ENCODE measurements at places on chromosomes 16 and 17.

DNA sequence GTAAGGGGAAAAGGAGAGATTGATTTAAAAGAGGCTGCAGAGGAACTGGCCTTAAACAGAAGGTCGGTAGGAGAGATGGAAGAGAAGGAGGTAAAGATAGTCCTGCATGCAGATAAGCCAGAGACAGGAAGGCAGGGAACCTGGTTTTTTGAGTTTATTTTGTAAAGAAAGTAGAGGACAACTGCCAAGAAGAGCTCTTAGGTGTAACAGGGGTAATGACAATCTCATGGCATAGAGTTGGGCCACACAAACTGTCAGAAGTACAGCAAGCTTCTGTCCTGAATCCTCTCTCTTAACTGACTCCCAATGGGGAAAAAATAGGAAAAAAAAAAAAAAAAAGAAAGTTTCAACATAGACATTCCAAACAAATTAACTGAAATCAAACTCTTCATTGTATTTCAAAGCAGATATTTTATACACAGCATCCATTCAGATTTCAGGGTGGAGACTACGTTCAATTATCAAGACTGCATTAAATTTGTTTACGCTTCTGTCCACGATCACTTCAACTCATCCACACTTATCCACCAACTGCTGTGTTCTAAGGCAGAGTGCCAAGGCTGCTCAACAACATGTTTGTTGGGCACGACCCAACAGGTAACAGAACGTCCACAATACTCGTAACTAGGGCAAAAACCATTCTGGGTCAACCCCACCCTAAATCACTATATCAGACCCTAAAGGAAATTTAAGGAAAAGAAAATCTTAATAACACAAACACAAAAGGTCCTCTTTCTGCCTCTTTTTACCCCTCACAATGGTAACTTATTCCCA lies 34.9 kb downstream of the USP31 start:
- no peak for DNase-seq

- DNase-seq = peak; percentile 78
Measured at GRCh38 chr16:72877374-72878028, 170.4 kb downstream of the ZFHX3 start.

DNA sequence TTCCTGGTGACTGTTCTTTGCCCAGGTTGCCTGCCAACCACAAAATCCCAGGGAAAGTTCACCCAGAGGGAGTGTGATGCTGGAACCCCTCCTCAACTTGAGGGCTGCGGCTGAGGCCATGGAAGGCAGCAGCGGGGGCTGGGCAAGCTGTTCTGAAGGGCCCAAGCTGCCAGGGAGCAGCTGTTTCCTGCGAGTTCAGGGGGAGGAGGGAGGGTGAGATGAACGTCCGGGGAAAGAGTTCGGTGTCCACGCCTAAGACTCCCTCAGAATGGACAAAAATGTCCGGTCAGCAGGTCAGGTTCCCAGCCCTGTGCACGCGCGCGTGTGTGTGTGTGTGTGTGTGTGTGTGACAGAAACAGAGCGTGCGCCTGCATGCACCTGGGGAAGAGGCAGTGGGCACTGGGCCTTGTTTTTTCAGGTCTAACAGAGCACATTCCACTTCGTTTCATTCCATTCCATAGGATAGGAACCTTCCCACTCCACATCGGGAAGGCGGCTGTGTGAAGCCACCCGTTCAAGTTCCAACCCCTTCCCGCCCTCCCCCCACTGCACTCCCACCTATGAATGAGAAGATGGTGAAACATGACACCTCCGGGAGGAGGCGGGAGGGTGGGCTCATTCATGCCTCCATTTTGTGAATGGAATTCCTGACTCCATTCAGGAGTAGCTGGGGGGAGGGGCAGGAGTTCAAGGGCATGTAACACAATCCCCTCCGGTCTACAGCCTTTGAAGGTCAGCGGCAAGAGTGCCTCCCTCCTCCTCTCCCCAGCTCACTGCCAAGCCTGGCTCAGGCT lies 15.7 kb downstream of the ETV4 start:
- no peak for DNase-seq

GRCh38 chr17:36512641-36513040 lies 22.0 kb downstream of the MYO19 start:
- no peak for DNase-seq

DNA sequence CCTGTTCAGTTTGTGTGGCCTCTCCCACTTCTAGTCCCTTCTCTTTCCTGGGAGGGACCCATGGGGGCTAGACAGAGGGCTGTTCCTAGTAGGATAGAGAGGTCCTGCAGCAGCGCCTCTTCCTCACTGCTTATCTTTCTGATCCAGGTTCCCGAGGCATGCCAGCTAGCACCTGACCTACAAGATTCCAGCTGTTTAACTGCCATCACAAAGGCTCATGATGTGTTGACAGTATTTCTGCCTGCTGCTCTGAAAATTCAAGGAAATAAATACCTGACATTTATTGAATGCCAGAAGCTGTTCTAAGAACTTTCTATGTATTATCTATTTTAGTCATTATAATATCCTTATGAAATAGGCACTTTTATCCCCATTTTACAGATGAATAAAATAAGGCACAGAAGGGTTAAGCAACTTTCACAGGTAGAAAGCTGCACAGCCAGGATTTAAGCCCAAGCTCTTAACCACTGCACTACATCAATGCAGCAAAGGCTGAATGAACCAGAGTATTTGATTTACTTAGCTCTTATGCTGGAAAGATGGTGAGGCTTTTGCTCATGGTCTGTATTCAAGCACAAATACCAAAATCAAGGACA lies 38.8 kb downstream of the HEATR6 start:
- DNase-seq = no peak

DNA sequence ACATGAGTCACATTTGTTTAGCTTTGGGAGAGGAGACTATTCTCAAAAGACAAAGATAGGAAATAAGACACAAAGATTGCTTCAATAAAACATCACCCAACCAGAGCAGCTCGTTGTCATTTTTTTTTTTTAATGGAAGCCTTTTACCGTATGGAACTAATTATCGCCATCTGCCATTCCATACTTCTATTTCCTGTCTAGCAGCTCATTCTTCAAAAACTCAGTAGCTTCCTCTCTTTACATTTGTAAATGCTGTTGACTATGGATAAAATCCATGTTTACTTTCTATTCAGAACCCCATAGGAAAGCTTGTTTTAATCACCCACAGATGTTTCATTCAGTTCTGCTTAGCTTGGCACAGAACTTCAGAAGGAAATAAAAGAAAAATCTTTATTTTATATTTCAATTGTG lies 110.0 kb upstream of the PSMD7 start:
- DNase-seq = no peak
